ENCODE measurements at places on chromosomes 3 and 15. TPM values are rescaled to one million over a fixed set of nuclear protein-coding genes. Genes with fewer than 3 reads are reported as not detected.
A peak's percentile ranks its signal among the peaks of the same experiment; 100 is the strongest.

GRCh38 chr15:35876762-35877161, 330.8 kb upstream of the DPH6 start:
- no peak for DNase-seq

- no peak for DNase-seq
These were observed 65.6 kb upstream of the OXTR start for GRCh38 chr3:8834974-8835373.

GRCh38 chr3:72520690-72521308, 327.4 kb downstream of the SHQ1 start:
- DNase-seq, result peak; percentile 82

DNA sequence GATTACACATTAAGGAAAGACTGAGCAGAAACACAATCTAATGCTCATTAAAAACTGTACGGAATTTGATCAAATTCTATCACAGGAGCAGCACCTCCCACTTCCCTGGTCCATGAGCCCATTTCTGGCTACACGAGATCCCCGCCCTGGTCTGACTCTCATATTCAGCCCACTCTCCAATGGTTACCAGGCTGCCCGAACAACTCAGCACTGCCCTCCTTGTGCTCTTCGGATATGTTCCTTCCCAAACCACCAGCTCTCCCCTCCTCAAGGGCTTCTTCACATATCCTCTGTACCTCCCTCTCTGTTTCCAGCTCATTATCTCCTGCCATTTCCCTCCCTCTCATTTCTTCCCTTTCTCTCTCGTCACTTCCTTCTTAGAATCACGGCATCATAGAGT, 180.5 kb downstream of the RSL24D1 start:
- no peak for DNase-seq

DNA sequence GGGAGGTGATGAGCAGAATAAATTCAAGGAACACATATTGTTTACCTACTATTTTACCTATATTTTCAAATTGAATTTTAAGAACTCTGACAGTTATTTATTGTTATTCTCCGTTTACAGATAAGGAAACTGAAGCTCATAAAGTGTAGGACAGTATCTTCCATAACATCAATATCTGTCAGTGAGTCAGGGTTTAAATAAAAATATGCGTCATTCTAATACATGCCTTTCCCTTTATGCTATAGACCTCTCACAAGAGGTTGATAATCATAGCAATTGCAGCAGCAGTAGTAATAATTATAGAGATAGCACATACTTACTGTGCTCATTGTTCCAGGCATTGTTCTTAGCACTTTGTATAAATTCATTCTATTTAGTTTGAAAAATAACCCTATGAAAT, 101.1 kb downstream of the EPHA6 start:
- no peak for DNase-seq

GRCh38 chr3:153285194-153285641, 123.2 kb downstream of the RAP2B start:
- DNase-seq, result no peak

- DNase-seq, result peak; percentile 61
These were observed 691.5 kb upstream of the ARPP21 start for GRCh38 chr3:34947834-34948233.

- no peak for DNase-seq
These were observed 113.9 kb downstream of the ABI3BP start for GRCh38 chr3:100879195-100879810.

- DNase-seq, result no peak
These were observed 775.8 kb downstream of the ZNF385D start for GRCh38 chr3:20975188-20975651.

GRCh38 chr3:162119651-162120050, 623.0 kb downstream of the OTOL1 start:
- DNase-seq, result no peak

DNA sequence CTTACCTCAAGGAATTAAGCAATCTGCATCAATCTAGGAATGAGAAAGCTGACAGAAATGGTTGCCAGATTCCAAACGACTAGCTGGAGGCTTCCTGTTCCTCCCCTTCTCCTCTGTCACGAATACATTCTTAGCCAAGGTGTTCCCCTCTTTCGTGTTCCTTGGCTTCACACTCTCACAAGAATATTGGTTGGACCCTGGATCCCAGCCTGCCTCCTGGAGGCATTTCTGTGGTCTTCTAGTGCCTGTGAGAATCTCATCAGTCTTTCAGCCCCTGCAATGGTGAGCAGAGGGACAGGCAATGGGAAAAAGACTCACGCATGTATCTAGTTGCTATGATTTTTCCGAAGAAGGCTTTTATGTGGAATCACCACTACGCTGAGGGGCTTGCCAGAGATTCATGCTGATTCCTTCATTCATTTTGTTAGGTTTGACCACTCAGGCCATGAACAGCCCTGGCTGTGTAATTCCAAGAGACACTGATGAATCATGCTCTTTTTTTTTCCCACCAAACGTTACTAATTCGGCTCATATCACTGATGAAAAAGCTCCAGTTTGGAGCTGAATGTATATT, 1.6 kb upstream of the P3H2 start:
- DNase-seq, result peak; percentile 31

DNA sequence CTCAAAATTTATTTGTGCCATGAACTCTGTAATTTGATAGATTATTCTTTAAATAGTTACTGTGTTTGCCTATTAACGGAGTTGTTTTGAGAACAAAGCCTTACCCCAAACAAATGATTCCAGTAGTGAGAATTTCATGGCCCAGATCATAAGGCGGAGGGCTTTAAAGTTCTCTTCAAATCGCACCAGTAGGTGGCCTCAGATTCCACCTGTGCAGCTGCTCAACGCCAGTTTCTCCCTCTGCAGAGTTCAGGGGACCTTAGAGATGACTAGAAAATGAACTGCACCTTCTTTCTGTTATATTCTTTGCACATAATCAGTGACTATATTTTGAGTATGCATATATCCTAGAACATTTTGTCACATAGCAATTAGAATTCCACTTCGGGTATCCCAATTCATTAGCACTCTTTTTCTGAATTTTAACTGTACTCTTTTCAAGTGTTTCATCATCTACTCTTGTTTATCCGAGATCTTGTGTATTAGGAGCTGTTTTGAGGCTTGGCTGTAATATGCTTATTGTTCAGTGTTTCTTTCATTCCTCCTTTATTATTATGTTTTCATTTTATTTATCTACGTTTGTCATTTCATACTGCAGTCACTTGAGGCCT, 232.6 kb upstream of the CHRM5 start:
- peak; percentile 52 for DNase-seq

GRCh38 chr3:127825756-127826155, 3.4 kb upstream of the MGLL start:
- DNase-seq, result no peak

DNA sequence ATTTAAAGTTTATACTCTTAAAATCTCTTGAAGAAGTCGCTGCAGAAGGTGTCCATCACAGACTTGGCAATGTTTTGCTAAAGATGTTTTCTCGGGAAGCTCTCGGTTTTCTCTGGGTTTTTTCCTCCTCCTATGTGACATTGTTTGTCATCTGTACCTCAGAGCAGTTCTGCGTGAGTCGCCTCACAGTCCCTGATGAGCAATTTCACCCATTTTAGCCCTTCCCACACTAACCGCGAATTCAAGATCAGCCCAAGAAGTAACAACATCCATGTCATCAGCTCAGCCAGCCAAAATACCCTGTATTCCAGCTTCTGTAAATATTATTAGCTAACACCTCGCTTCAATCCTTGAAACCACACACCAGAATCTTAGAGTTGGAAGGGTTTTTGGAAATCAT, 224.3 kb upstream of the SETMAR start:
- no peak for DNase-seq

DNA sequence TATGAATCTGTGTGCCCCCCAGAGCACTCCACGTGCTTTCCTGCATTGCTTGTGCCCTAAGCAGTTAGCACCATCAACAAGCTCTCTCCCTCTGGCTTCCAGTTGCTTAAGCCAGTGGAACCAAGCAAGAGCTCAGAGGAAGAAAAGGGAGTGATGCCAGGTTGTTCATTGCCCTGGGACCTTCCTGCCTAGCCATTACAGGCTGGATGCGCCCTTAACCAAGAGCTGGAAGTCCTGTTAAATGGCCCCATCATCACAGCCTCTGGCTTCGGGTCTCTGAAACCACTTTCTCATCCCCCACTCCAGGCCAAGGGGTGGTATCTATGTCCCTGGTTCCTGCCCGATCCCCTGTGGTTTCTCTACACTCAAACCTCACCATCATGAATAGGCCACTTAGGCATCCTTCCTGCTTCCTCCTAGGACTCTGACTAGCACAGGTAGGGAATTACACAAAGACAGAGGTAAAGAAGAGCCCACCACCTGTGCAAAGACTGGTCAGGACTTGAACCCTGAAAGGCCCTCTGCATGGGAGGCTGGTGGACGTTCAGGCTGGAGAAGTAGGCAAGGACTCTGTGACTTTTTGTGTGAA, 309.5 kb upstream of the TRIM42 start:
- DNase-seq, result no peak

- no peak for DNase-seq
These were observed 72.8 kb downstream of the POLQ start for GRCh38 chr3:121473001-121473400.

- no peak for DNase-seq
These were observed 51.4 kb downstream of the SSUH2 start for GRCh38 chr3:8593021-8593827.

DNA sequence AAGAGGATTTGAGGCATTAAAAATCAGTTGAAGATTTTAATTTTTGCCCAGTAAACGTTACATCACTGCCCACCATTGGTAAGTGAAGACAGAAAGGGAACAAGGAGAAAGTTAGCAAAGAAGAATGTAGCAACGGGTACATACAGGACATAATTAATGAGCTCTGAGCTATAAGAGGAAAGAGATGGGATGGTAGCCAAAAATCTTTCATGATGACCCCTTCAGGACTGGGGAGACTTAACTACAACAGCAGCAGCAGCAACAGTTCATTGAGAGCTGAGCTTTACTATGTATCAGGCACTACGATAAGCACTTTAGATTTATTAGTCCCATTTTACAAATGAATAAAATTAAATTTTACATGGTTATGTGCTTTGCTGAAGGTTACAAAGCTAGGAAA, 18.4 kb downstream of the EMC4 start:
- DNase-seq, result no peak

- DNase-seq, result peak; percentile 54
These were observed at the start of gene CA12 for GRCh38 chr15:63381301-63382204. Gene CA12 (minus strand): TSS chr15:63381846. CDS start chr15:63381720, 126 bp downstream.

- no peak for DNase-seq
These were observed 171.0 kb downstream of the RBMS3 start for GRCh38 chr3:29451920-29452319.

- no peak for DNase-seq
These were observed 55.9 kb upstream of the MEF2A start for GRCh38 chr15:99509686-99510461.

GRCh38 chr3:66363148-66363547, 137.7 kb downstream of the LRIG1 start:
- DNase-seq, result no peak

GRCh38 chr15:45307230-45307924, 55.3 kb downstream of the SLC28A2 start:
- peak; percentile 37 for DNase-seq

- no peak for DNase-seq
These were observed 4.8 kb upstream of the AVEN start for GRCh38 chr15:34043813-34044212.

- DNase-seq, result no peak
These were observed 65.1 kb upstream of the LCTL start for GRCh38 chr15:66630801-66631351.

DNA sequence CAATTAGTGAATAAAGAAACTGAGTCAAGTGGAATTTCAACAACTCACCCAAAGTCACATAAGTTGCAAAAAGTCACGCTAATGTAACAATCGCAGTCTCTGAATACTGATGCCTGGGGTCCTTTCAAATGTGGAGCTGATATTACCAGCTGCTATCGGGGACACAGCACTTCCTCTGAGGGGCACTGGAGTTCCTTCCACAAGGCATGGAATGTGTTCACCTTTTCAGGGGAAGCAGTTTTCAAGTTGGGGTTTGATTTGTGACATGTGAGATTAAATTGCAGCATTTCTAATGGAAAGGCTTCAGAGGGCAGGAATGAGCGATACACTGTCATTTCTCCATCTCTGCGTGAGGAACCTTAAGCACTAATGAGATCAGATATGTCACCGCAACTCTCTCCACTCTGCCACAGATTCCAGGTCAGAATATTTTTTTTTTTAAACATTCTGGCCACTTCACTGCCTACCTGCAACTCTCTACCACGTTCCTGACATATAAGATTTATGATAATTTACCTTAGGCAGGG, 807.2 kb upstream of the CFAP20DC start:
- no peak for DNase-seq

DNA sequence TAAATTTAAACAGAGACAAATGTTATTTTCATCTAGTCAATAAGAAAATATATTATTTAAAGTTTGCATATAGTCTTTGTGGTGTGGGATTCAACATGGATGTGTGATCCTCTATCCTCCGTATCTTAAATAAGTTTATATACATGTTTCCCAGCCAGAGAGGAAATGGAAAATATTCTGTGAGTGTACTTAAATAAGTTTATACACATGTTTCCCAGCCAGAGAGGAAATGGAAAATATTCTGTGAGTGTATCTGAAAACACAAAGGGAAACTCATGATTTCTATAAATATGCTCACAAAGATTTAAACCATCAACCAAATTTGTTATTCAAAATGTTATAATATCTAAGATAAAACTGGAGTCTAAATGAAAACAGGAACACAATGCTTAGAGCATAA, 110.0 kb upstream of the MELTF start:
- DNase-seq, result no peak

DNA sequence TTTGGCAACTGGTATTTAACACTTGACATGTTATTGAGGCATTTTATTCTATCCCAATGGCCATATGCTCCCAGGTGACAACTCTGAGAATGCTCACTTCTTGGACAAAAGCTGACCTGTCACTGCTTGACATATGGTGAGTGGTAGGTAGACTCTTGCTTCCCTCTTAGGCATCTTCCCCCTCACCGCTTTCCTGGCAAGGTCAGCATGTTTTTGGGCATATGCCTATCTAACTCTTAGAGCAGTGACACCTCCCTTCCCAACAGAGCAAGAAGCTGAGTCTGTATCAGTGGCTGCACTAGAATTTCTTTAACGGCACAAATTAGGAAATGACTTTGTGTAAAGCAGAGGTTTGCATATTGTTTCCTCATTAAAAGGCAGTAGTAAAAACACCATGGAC, 300.7 kb downstream of the OXSM start:
- no peak for DNase-seq

Gene CFAP91
- not detected for total RNA-seq

Gene PLSCR2
- not detected for total RNA-seq

Gene EXOG
- total RNA-seq, result 17.5 TPM

Gene AGTR1
- not detected for total RNA-seq

Gene HDC
- total RNA-seq, result not detected

Gene CCR9
- total RNA-seq, result not detected

Gene ASB14
- total RNA-seq, result not detected

Gene DNAH12
- 0.47 TPM for total RNA-seq

Gene CP
- total RNA-seq, result not detected

Gene BCHE
- not detected for total RNA-seq

Gene DCP1A
- 23.6 TPM for total RNA-seq

Gene DNAJC19
- 73.5 TPM for total RNA-seq

Gene ITPR1
- 14.3 TPM for total RNA-seq

Gene ZCWPW2
- total RNA-seq, result 1.0 TPM

Gene FAM174B
- 6.5 TPM for total RNA-seq
